ENCODE measurements at places on chromosomes 7 and 10. TPM values are rescaled to one million over a fixed set of nuclear protein-coding genes. Genes with fewer than 3 reads are reported as not detected.

DNA sequence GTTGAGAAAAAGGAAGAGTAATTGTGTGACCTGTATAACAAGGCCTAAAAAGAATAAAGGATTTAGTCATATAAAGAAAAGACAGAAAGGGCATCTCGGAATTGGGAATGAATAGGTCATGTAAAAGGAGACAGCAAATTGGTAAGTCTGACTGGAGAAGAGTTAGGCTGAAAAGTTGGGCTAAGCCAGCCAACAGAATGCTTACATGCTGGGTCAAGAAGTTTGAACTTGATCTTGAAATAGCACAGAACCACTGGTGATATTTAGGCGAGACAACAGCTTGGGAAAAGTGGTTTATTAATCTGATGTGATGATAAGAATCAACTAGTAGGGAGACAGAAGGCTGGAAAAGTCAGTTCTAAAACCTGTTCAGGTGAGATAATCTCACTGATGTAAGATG, 4.8 kb downstream of the IDE start:
- DNase-seq: no peak

Gene HOXA7
- 21.7 TPM for total RNA-seq

GRCh38 chr10:58158806-58159205, 108.9 kb downstream of the IPMK start:
- peak; percentile 51 for DNase-seq

GRCh38 chr7:151095828-151096475, 9.7 kb downstream of the AGAP3 start:
- DNase-seq: no peak

Gene CYP2C19
- total RNA-seq: not detected

- DNase-seq: no peak
Measured at GRCh38 chr10:31678575-31679516, 249.8 kb downstream of the ARHGAP12 start.

GRCh38 chr10:29949411-29950011, 109.9 kb downstream of the JCAD start:
- DNase-seq: peak; percentile 77

DNA sequence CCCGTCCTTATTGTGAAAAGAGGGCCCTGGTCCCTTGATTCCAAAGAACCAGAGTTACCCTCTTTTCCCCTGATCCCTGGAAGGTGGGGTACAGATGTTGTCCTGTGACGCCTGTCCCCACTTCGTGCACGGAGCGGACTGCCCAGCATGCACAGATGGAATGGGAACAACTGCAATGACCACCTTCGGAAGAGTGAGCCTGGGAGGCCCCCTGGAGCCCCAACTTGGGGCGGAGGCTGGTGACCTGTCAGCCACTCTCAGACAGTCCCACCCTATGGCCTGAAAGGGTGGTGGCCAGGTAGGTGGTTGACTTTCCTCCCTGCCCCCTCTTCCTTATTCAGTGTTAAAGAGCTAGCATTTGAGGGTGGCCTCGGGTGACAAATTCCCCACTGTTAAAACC, 196.6 kb upstream of the GALNT17 start:
- DNase-seq: no peak

DNA sequence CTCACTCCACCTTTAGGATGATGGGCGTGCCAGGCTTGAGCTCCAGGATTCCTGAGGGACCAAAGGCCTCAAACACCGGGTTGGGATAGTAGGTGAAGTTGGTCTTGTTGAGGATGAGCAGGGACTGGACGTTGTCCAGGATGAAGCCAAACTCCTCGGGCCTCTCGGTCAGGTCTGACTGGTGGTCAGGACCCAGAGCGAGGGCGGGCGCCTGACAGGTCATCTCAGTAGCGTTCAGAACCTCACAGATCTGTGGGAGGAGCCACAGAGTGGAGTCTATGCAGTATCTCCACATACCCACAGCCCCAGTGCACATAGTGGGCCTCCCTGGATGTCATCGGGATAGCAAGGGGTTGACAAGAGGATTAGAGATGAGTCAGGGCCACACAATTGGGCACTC, 394.9 kb downstream of the PLXNA4 start:
- DNase-seq: no peak

DNA sequence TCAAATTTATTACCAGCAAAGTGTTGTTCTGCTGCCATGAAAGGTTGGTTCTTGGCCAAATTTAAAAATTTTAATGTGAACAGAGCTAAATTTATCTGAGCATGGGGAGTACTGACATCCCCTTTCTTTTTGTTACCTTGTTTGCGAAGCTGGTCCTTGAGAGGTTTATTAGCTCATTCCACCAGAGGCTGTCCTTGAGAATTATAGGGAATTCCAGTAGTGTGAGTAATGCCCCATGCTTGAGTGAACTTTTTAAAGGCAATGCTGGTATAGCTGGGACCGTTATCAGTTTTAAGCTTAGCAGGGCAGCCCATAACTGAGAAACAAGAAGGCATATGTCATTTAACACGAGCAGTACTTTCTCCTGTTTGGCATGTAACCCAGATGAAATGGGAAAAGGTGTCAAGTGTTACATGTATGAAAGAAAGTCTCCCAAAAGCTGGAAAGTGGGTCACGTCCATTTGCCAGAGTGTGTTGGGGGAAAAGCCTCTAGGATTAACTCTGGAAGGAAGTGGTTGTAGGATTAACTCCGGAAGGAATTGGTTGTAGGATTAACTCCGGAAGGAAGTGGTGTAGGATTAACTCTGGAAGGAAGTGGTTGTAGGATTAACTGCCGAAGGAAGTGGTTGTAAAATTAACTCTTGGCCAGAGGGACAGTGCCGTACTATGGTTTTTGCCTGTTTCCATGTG, 37.3 kb upstream of the AKR1C2 start:
- no peak for DNase-seq

- no peak for DNase-seq
Measured at GRCh38 chr7:49564379-49564714, 209.1 kb upstream of the VWC2 start.

DNA sequence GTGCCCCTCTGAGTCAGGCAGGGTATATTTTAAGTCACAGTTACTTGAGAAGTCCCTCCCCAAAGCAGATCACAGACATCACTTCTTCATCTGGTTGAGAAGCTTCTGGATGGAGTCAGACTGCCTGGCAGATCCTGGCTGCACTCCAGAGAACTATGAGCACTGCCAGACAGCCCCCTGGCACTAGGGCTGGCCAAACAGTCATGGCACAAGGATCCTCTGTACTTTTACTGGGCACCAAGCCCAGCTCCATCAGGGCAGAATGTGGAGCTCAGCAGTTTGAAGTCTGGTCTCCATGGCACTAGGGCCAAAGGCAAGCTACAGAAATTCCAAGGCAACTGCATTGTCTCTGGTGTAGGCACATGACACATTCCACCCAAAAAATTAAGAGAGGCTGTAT, 162.1 kb downstream of the NRG3 start:
- no peak for DNase-seq

DNA sequence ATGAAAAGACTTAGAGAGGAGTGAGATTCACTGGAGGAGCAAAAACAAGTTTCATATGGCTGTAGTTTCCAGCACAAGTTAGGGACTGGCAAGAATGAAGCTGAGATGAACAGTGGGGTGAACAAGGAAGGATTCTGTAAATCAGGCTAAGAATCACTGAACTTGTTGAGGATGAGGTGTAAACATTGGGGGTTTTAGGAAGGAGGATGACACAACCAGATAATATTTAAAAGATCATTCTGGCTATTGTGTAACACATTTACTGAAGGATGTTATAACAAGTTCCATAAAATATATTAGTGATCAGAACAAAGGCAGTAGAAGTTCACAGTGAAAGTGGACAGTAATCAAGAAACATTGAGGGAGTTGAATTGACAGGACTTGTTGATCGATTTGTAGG, 68.9 kb downstream of the CD36 start:
- no peak for DNase-seq

- no peak for DNase-seq
Measured at GRCh38 chr7:4072161-4072925, 609.8 kb upstream of the FOXK1 start.

DNA sequence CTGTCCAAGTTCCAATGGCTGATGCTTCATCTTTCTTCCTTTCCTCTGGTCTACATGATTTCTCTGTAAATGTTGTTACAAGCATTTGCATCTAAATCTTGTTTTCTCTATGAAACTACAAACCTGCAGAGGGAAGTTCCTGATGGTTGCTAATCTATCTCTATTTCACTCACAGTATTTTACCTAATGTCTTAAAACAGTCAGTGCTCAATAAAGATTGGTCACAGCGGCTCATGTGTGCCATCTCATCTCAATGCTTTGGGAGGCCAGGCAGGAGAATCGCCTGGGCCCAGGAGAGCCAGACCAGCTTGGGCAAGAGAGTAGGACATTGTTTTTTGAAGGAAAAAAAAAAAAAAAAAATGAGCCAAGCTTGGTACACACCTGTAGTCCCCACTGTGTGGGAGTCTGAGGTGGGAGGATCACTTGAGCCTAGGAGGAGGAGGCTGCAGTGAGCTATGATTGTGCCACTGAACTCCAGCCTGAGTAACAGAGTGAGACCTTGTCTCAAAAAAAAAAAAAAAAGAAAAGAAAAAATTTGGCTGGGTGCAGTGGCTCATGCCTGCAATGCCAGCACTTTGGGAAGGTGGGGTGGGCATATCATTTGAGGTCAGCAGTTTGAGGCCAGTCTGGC, 71.3 kb upstream of the ARMC3 start:
- no peak for DNase-seq

DNA sequence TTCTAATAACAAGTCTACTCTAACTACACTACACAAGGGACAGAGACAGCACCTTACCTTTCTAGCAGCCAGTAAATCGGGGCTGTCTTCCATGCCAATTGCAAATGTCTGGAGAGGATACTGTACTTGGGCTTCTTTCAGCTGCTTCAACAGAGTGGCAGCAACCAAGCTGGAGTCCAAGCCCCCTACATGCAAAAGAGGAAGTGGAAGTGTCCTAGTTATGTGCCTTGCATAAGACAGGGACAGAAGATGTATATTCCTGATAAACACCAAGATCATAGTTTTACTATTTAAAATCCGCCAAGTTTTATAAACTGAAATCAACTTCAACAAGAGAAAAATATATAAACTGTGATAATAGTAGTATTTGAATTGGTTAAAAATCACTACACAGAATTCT, 14.0 kb downstream of the ASNS start:
- no peak for DNase-seq

DNA sequence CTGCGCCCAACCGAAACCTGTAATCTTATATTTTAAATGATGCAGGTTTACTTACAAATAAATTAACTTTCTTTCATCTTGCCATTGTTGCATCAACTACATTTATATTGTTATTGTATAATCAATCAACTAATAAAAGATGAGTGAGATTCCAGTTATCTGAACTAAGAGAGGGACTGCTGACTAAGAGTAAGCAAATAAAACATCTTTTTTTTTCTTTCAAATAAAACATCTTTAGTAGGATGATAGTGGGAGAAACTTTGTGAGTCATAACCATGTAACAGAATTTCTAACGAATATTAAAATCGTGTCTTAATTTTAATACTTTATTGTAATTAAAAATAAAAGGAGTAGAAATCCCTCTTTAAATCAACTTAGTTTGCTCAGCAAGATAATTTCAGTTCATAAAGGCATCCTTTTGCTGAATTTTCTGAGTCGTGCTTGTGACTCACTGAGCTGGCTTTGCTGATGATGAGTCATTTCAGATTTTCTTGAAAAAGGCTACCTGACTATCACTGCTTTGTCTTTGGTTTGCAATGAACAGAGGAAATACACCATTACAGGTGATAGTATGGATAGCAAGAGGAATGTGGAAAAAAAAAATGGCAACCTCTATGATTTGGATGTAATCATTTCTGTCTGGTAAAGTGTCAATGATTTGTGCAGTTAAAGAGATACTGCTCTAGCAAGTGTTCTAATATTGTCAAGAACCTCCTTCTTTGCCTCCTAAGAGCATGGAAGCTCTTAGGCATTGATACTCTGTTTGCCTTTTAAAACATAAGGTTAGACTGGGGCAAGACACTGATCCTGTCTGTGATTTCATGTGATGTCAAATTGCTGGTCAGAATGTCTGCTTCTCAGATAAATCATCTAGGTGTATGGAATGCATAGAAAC, 119.5 kb downstream of the GPR158 start:
- DNase-seq: peak; percentile 45

Gene RARRES2
- total RNA-seq: 11.8 TPM

- no peak for DNase-seq
Measured at GRCh38 chr10:88293073-88293472, 290.0 kb downstream of the RNLS start.

GRCh38 chr7:106918991-106919390, 53.9 kb downstream of the PIK3CG start:
- no peak for DNase-seq

GRCh38 chr10:69639291-69640195, 9.5 kb downstream of the FAM241B start:
- peak; percentile 51 for DNase-seq

GRCh38 chr7:78264105-78264504, 465.5 kb downstream of the PHTF2 start:
- no peak for DNase-seq

All from Daoy (cell line).